ENCODE measurements at places on chromosomes 6 and 20.

DNA sequence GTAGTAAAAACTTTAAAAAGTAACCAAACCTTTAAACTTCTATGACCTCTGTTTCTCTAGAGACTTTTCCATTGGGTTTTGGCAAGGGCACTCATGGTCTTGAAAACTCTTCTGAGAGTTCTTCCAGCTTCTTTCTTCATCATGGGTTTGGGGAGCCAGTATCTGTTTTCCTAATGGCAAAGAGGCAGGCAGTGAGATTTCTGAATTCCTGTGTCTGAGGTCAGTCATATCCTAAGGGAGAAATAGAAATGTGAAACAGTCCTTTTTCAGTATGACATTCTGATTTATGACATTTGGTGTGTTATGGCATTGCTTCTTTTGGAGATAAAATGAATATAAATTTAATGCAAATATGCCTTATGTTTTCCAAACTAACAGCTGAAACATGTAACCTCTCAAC lies 518.5 kb upstream of the MARCKS start:
- no peak for DNase-seq

- no peak for DNase-seq
Observed at GRCh38 chr20:23129266-23129665, 43.1 kb upstream of the CD93 start.

DNA sequence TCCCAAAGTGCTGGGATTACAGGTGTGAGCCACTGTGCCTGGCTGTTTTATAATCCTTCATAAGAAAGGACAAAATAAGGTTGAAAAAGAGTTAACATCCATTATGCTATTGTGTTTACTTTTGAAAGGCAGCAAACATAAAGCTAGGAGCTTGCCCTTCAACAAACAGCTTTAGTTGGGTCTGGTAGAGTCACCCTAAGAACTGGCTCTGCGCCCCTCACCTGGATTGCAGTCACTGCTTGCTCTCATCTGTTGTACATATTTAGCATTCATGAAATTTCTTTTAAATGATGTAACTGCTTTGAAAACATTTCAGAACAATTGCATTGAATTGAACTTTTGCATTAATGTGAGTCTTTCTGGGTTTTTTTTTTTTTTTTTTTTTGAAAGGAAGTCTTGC lies 38.9 kb downstream of the JARID2 start:
- DNase-seq, result no peak

DNA sequence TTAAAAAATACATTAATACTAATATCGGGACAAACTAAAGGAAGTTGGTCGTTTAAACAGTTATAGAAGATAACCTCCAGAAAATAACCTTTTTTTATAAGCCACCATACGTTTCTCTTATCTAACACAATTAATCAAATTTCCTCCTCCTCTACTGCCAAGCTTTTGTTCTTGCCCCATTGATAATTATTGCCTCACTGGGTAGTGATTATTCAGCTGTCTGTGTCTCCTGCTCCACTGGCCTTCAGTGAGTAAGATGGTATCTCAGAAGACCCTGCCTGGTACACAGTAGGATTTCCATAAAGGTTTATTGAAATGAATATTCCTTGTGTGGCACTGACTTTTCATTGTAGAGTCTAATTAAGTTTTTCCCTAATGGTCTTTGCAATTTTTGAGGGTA lies 165.5 kb upstream of the SCGN start:
- no peak for DNase-seq

GRCh38 chr6:30554962-30555815 lies 1.1 kb downstream of the GNL1 start:
- no peak for DNase-seq

GRCh38 chr6:108560463-108561308 lies at the start of gene FOXO3:
FOXO3 (plus strand) TSS chr6:108560917; CDS start chr6:108561209, 292 bp downstream.
- peak; percentile 61 for DNase-seq

GRCh38 chr6:23446469-23446967 lies 679.5 kb upstream of the NRSN1 start:
- DNase-seq, result no peak

GRCh38 chr6:130116273-130116672 lies 97.9 kb downstream of the L3MBTL3 start:
- DNase-seq, result no peak

Measured in CD4-positive, alpha-beta T cell treated with Interleukin-6 at 100 ng/mL for 8 hours (primary cell).